Cortex of kidney (tissue), 1 donor: ENCODE measurements at places on chromosomes 2 and 18.

GRCh38 chr18:74389991-74390390, 67.1 kb downstream of the DIPK1C start:
- no peak for DNase-seq

DNA sequence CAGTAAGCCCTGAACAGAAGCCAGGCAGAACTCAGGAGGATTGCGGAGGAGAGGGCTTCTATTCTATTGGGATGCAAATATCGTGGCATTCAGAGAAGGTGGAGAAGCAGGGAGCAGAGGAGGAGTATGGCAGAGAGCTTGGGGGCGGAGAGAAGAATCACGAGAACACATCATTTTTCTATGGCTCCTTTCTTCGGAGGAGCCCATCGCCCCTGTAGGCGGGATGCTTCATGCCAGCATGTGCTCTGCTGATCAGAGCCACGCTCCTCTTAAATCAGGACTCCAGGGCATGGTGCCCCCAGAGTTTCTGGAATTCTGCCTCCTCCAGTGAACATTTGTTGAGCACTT, 71.1 kb downstream of the CIB4 start:
- DNase-seq: no peak

GRCh38 chr18:63562284-63562683, 20.1 kb downstream of the SERPINB12 start:
- DNase-seq: no peak

GRCh38 chr2:68253219-68254068, 1.1 kb upstream of the PPP3R1 start:
- DNase-seq: no peak

- no peak for DNase-seq
Measured at GRCh38 chr2:154693741-154694340, 4.7 kb upstream of the KCNJ3 start.

GRCh38 chr18:35497027-35497369, 762 bp downstream of the INO80C start:
- DNase-seq: no peak

DNA sequence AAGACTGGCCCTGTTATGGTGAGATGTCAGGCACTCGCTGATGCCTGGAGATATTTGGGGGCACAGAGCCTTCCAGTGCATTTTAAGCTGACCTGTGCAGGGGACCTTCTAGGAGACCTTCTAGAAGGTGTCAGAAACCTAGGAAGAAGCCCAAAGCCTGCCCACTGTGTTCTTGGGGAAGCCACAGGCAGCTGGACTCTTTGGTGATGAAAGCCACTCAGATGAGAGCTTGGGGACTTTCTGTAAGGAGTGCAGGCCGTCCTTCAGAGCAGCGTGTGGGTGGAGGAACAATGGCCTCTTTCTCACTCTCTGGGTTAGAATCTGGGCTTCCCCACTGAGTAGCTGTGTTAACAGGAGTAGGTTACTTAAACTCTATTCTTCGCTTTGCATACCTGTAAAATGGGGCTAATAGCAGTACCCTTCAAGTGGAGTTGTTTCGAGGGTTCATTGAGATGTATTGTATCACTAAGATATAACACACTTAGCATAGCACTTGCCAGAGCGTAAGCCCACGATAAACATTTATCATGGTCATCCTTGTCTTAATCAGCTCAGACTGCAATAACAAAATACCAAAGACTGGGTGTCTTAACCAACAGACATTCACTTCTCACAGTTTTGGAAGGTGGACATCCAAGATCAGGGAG, 322.3 kb upstream of the EPAS1 start:
- no peak for DNase-seq

DNA sequence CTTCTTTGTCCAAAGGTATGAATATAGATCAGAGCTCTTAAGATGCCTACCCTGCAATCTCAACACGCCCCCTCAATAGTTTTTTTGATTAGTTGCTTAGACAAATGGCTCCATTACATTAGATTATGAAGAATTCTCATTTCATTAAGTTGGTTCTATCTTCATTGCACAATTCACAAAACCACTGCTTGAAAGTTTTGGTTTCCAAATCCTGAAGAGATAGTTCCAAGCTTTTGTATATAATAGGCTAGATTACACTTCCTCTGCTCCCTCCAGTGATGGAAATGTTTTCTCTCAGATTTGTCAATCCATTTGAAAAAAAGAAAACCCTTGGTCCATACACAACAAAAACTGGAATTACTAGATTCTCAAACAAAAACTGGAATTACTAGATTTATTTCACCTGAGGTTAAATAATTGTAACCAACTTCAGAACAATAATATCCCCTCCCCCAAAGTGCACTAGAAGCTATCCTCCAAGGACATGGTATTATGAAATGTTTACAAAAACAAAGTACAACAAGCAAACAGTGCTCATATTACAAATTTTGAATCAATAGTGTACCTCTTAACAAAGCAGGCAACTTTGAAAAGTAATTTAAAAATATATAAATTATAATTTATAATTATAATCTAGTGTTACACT, 6.8 kb upstream of the TLK1 start:
- no peak for DNase-seq

- DNase-seq: no peak
Measured at GRCh38 chr2:165927353-165927752, 26.2 kb downstream of the TTC21B start.

DNA sequence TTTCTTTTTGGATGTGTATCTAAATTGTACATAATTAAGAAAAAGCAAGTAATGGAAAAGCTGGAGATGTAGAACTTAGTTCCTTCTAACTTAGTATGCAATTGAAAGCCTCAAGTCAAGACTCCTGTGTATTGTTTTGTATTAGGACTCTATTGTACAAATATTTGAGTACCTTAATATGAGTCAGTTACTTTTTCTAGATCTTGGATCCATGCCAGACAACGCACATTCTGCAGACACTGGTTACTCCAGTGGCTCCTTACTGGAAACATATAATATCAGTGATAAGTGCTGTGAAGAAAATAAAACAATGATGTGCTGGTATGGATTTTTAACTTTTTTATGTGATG, 1.5 kb downstream of the SLC39A10 start:
- no peak for DNase-seq
